ENCODE measurements at places on chromosomes 11 and 22.

GRCh38 chr22:38655519-38656255, 505 bp downstream of the FAM227A start:
- no peak for DNase-seq

DNA sequence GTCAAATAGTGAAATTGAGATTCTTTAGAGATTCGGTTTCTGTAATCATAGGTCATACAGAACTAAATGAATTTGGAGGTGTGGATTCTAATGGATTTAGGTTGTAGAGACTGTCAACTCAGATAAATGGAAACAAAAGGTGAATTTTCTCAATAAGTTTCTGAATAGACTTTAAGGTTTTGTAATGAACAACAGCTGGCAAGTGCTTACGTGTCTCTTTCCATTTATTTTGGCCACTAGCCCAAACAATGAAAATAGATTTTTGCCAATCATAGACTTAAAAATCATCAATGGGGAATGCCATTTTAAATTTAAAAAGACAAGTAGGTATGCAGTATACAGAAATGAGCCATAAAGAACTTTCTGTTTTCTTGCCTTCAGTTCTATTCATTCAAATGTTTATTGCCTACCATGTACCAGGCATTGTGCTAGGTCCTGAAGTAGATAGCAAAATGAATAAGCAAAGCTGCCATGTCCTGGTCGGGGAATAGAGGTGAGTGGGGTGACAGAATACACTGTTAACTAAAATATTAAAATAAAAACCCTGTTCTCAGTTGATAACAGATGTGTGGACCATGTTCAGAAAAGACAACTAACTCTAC, 16.9 kb upstream of the TMEM135 start:
- DNase-seq: no peak

DNA sequence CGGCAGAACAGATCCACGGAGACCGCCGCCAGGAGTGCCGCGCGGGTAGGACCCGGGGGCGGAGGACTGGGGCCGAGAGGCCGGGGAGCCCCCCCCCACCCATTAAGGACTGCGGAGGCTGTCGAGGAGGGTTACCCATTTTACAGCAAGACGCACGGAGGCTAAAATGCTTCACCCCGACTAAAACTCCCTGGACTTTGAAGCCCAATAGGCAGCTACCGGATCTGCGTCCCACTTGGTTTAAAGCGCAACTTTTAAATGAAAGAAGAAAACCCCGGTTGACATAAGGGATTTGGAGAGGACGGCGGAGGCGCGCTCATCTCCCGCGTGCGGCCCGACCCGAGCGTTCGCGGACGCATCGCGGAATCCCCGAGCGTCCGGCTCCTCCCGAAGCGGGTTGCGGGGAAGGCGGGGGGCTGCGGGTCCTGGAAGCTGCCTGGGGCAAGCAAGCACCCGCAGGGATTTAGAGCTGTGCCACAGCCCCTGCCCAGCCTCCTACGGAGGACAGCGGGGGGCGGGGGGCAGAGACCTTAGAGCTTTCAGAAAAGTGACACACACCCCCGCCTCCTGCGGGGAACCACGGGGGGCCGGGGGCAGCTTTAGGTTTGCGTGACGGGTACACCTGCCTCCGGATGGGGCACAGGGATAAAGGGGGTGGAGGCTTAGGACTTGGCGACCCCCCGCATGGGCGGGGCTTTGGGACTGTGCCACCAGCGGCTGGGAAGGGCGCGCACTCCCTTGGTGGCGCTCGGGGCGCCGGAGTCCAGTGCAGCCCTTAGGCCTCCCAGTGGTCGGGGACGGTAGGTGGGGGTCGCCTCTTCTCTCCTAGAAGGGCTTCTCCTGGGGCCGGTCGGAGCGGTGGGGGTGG, 760 bp upstream of the CELSR1 start:
- no peak for DNase-seq

DNA sequence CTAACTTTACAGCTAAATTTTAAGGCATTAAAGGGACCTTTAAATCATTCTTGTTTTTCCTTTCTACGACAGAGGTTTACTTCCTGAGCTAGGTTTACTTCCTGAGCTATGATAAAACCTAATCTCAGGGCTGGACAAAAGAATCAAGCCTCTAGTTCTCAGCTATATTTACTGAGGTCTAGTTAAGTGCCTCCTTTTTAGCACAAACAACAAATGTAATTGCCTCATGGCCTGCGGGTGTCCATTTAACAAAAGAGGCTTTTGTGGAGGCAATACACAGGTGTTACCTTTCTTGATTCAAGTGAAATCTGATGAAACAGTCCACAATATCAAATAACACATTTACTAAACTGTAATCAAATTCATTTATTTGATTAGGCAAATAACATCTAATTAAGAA, 67.3 kb downstream of the IMMP1L start:
- no peak for DNase-seq

GRCh38 chr11:96211436-96211835, 131.6 kb downstream of the MAML2 start:
- no peak for DNase-seq

DNA sequence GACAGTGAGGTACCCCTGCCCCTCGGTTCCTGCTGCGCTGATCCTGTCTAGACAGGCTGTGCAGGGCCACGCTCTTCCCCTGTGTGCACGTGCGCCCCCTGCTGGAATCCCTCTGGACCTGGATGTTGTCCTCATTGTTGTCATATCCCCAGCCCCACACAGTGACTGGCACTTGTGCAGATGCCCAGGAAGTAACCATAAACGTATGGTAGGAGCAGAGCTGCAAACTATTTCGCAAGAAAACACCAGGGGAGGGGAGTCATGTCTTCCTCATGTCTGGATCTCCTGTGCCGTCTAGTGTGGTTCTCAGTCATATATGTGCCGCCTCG, 114.7 kb downstream of the CRYBB2 start:
- peak; percentile 43 for DNase-seq

DNA sequence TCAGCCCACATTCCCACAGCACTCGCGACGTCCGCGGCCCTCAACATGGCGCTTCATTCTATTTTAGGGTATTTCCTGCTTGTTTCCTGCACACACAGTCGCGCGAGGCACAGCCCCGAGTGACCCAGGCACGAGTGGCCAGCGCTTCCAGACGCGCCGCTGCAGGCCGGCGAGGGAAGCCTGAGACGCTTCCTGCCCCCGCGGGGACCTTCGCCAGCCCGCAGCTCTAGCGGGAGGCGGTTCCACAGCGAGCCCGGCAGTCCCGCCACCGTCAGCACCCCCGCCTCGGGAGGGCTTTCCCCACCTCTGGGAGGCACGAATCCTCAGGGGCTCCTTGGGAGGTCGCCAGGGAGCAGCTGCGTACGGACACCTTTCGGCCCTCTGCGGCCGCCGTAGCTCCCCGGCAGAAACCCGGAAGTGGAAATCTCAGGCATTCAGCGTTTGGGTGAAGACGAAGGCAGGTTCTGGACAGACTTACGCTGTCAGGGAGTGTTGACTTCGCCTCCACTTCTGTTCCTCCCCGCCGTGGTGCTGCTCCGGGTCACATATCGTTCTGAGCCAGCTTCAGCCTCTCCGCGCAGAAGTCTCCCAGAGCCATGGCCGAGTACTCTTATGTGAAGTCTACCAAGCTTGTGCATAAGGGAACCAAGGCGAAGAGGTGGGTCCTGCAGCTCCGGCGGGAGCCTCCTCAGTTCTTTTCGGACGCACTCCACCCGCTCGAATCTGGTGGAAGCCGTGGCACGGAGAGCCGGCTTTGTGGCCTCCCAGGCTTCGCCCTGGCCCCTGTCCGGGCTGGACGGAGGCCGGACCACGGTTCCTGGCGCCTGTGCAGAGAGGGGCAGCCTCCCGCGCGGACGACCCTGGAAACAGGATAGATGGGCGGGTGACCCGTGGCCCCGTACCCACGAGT, 2925.9 kb upstream of the OR11H1 start:
- no peak for DNase-seq

- DNase-seq: no peak
Observed at GRCh38 chr22:49963647-49964026, 3.1 kb downstream of the PIM3 start.

- no peak for DNase-seq
Observed at GRCh38 chr11:66651016-66651415, 12.5 kb downstream of the RBM4 start.

- peak; percentile 52 for DNase-seq
Observed at GRCh38 chr22:39364714-39365491, 15.1 kb downstream of the SYNGR1 start.

GRCh38 chr11:77090373-77091111, 12.1 kb upstream of the OMP start:
- DNase-seq: no peak

DNA sequence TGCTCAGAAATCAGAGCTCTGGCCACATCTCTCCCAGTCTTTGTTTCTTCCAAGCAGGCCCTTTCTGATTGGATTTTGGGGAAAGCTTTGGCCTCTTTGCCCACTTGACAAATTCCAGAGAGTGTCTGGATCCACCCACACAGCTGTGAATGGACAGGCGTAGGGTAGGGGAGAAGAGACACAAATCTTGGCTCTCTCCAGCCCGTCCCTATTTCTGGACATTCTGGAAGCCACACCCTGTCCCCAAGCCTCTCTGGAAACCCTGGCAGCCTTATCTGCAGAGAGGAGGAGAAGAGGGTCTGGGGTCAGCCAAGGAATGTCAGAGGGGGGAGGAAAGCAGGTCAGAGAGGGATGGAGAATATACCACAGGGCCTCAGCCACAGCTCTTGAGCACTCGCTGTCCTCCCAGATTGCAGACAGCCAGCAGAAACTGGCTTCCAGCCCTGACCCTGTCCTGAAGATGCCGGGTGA, 59.5 kb upstream of the WNT11 start:
- DNase-seq: no peak

- DNase-seq: no peak
Observed at GRCh38 chr11:47001781-47002181, 65.2 kb downstream of the CSTPP1 start.

GRCh38 chr11:101436511-101437142, 147.2 kb downstream of the TRPC6 start:
- DNase-seq: no peak

- DNase-seq: no peak
Observed at GRCh38 chr22:26033071-26033470, 136.2 kb upstream of the SEZ6L start.

GRCh38 chr11:131895865-131896264, 525.5 kb downstream of the NTM start:
- DNase-seq: no peak

GRCh38 chr11:115707180-115707905, 203.1 kb upstream of the CADM1 start:
- no peak for DNase-seq

DNA sequence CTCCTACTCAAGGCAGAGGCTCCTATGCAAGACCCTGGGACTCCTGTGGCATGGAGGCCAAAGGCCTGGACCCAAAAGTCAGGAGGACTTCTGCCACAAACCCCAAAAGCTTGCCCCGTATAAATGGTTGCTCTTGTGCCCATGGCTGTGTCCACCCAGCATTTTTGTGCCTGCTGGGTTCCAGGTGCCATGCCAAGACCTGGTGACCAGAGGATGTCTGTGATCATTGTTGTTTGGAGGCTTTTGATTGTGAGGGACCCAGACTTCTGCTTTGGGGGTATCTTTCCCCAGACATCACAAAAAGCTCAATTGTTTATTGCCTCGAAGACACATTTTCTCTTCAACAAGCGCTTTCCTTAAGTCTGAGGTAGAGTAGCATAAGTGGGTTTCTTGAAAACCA, 35.1 kb downstream of the C22orf31 start:
- DNase-seq: no peak

GRCh38 chr11:26287067-26287518, 44.8 kb upstream of the ANO3 start:
- DNase-seq: no peak

GRCh38 chr11:114774599-114775361, 96.5 kb downstream of the NXPE2 start:
- DNase-seq: no peak

DNA sequence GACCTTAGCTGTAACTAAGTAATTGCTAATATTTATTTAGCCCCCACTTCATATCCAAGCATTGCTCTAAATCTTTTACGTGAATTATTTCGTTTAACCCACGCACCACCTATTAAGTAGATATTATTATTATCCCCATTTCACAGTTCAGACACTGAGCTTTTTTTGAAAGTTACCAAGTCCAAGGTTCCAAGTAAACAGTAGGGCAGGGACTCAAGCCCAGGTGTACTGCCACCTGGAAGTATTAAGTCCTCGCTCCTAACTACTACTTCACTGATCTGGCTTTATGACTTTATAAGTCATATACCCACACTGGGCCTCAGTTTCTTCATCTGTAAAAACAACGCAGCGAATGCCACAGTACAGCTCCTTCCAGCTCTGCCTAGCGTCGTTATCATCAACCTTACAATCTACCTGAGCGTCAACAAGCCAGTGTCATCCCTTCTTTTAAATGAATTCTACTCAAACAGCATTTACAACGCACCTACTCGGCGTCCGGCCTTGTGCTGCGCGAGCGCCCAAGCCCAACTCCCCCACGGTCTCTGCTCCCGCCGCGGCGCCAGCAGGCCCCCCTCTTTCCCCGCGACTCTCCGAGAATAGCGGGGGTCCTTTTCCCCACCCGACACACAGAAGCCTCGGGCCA, 624 bp downstream of the TMEM41B start:
- DNase-seq: peak; percentile 37

- no peak for DNase-seq
Observed at GRCh38 chr11:134333312-134333711, 1.5 kb downstream of the GLB1L2 start.
